ENCODE measurements at places on chromosomes 7 and 10.

DNA sequence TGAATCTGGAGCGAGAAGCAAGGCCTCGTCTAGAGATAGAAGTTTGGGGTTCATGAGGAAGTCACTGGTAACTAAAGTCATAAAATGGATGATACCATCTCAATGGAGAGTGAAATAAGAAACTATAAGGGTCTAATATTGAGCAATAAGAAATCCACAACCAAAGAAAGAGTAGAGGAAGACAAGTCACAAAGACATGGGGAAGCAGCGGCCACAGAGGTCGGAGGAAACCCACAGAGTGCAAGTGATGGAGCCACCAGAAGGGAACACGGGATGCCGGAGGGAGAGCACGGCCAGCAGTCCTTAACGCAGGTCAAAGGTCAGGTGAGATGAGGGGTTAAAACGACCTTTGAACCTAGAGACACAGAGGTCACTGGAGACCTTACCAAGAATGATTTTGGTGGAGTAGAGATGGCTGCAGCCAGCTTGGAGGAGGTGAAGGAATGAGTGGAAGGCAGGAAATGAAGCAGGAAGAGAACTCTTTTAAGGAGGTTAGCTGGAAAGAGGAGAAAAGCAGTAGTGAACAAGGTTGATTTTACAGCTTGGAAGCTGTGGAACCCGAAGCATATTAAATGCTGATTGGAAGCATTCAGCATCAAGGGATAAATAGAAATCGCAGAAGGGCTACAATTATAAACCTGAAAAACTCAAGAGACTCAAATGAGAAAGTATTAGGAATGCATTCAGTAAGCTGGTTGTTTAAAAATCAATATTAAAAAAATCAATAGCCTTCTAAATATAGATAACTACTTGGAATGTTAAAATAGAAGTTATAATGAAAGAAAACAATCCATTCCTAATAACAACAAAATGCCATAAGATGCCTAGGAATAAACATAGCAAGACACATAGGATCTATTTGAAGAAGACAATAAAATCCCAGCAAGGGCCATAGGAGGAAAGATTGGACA lies 93.7 kb downstream of the SVOPL start:
- no peak for DNase-seq

DNA sequence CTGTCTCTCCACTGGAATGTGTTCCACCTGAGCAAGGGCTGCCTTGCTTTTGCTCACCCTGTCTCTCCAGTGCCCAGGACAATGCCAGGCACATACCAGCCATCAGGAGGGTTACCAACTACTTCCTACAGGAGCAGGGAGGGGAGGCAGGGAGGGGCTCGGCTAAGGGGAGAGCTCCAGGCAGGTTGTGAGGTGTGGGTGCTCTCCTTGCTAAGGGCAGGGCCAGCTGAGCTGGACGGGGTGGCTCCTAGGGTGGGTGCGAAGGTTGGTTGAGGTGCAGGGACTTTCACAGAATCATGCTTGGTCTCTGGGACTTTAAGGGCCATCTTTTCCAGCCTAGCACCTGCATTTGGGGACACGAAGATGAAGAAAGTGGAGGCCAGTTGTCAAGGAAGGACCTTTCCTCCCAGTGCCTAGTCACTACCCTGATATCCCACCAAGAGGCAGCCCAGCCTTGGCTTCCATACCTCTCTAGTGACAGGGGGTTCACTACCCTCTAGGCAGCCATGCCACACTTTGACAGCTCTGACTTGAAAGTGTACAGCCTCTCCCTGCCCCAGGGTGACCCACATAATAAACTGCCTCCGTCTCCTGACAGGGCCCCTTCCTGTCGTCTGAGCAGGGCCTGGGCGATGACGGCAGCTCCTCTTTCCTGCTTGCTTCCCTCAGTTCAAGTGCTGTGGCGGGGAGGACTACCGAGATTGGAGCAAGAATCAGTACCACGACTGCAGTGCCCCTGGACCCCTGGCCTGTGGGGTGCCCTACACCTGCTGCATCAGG lies 46.5 kb downstream of the TSPAN15 start:
- no peak for DNase-seq

DNA sequence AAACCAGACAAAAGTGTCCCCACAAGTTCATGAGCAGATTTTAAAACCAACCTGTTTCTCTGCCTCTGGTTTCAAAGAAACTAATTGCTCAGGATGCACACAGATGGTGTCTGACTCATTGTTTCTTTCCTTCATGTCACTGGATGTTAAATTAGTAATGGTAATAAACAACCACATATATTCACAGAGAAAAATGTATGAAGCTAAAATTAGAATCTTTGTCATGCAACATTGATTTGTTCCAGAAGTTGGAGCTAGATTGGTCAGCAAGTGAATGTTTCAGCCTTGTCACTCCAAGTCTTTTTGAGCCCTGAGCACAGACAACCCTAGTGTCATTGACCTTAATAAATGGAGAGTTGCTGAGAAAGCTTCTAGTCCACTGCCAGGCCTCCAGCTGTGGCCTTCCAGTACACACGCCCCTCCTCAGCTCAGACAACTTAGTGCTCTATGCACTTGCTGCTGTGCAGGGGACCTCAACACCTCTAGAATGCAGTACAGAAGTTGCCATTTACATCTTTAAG lies 175.9 kb downstream of the CCDC71L start:
- DNase-seq: no peak

GRCh38 chr7:28955718-28956607 lies 2.2 kb downstream of the TRIL start:
- no peak for DNase-seq

DNA sequence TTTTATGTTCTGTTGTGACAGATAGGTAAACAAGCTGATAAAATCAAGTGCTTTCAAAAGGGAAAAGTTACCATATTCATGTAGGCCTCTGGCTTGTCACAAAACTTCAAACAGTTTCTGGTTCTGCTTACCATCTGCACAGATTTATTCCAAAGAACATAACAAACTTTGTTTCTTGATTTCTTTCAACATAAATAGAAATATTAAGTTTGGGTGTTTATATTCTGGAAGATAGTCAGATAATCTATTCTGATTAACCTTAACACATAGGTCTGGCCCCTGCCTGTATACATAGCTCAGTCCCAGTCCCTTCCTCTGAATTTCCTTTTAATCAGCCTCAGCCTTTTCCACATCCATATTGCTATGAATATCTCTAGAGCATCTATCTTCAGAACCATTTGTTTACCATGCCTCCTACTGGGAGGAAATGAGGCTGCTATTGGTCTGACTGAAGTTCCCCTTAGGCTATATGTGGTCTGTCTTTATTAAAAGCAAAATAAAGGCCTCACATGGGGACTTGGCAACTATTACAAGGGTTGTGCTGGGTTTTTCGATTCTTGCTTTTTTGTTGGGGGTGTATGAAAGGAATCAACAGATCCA lies 319.0 kb downstream of the HPSE2 start:
- DNase-seq: no peak

GRCh38 chr7:84122582-84123360 lies 71.8 kb downstream of the SEMA3A start:
- no peak for DNase-seq

DNA sequence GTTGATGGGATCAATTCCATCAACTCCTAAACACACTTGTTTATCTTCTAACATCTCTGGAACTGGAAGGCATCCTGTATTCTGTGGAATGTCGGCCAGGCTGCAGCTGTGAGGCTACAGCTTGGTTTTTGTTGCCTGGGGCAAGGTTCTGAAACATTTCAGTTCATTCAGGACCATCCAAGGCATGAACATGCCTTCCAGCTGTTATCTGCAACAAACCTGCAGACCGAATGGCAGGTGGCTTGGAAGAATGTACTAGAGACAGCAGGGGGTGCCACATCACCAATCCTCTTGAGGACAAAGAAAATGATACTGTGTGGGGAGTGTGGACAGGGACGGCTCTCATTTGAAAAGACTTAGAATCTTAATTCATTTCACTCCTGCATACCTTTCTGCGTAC lies 12.4 kb downstream of the PAPOLB start:
- no peak for DNase-seq

GRCh38 chr10:132808383-132809231 lies 22.7 kb upstream of the NKX6-2 start:
- DNase-seq: no peak

DNA sequence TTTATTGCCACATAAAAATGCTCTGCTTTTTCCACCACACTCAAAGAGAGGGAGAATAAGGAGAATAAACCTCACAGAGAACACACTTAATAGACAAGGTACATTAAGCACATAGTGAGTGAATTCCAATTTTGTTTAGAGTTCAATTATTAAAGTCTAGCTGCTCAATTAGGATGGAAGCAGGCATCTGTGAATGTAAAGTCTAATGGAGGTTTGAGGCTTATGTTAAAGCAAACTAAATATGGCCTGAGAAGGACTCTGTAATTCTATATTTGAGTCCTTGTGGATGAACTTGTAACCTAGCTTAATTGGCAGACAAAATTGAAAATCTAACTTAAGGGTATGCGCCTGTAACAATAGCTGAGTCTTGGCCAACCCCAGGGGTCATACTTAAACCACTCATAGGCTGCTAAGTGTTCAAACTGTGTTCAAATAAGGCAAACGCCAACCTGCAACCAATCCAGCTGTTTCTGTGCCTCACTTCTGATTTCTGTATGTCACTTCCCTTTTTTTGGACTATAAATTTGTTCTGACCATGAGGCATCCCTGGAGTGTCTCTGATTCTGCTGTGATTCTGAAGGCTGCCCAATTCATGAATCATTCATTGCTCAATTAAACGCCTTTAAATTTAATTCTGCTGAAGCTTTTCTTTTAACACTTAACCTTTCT lies 31.3 kb upstream of the NME8 start:
- no peak for DNase-seq

DNA sequence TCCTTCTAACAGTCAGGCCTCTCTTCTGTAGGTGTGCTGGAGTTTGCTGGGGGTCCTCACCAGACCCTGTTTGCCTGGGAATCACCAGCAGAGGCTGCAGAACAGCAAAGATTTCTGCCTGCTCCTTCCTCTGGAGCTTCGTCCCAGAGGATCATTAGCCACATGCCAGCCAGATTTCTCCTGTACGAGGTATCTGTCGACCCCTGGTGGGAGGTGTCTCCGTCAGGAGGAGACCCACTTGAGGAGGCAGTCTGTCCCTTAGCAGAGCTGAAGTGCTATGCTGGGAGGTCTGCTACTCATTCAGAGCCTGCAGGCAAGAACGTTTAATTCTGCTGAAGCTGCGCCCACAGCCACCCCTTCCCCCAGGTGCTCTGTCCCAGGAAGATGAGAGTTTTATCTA lies 611.1 kb upstream of the COBL start:
- no peak for DNase-seq

DNA sequence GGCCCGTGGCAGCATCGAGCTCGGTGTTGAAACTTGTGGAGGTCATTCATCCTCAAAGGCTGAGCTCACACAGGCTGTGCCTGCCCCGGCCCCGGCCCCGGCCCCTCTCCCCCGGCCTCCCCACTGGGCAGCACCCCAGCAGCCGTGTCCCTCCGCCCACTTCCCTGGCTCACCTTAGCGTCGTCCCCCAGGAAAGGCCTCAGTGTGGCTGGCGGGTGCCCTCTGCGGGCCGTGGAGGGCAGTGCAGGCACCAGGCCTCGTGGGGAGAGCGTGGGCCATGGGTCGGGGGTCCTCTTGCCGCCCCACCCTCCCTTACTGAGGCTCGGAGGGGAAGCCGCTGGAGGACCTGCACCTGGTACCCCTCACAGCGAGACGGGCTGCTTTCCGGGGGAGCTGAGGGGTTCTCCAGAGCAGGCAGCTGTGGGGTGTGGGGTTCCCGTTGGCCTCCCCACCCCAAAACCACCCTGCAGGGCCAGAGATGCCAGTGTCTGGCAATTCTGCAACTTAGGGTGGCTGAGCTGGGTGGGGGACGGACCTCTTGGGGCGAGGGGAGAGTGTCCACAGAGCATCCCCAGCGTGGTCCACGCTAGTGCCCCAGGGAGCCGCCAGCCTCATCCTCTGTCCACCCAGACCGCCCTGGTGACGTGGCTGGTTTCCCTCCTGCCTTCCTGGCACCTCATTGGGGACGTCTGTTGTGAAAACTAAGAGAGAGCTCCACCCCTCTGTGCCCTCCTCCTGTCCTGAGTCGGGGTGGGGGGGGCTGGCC lies 44.2 kb upstream of the DPYSL4 start:
- peak; percentile 5 for DNase-seq

- no peak for DNase-seq
Measured at GRCh38 chr7:36285276-36285675, 104.4 kb upstream of the ANLN start.

DNA sequence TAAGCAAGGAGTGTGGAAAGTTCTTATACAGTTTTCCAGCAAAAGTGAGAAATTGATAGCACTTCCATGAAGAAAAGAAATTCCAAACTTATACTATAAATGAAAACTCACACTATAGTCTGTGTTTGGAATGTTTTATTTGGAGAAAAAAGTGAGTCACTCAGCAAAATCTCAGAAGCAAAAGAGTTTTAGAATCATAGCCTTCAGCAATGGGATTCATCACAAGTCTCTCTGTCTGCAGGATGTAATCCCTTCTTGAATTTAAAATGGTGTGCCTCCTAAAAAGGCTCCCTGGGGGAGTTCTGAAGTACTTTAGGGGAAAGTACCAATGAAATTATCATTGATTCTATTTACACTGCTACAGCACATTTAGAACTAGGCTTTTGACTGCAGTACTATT lies 756.4 kb downstream of the XPNPEP1 start:
- no peak for DNase-seq

GRCh38 chr10:79098596-79099015 lies 29.8 kb downstream of the ZMIZ1 start:
- no peak for DNase-seq

- no peak for DNase-seq
Measured at GRCh38 chr7:5687936-5688630, 93.4 kb downstream of the RNF216 start.

DNA sequence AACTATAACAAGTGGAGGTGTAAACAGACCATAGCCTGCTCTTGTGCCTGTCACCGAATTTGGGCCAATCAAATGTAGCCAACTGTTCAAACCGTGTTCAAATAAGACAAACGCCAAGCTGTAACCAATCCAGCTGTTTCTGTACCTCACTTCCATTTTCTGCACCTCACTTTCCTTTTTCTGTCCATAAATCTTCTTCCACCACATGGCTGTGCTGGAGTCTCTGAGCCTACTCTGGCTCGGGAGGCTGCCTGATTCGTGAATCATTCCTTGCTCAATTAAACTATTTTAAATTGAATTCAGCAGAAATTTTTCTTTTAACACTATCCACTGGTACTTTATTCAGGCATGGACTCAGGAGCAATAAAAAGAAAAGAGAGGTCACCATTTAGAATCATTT lies 29.9 kb upstream of the COL1A2 start:
- no peak for DNase-seq

GRCh38 chr10:121338206-121338980 lies 259.9 kb downstream of the FGFR2 start:
- no peak for DNase-seq

DNA sequence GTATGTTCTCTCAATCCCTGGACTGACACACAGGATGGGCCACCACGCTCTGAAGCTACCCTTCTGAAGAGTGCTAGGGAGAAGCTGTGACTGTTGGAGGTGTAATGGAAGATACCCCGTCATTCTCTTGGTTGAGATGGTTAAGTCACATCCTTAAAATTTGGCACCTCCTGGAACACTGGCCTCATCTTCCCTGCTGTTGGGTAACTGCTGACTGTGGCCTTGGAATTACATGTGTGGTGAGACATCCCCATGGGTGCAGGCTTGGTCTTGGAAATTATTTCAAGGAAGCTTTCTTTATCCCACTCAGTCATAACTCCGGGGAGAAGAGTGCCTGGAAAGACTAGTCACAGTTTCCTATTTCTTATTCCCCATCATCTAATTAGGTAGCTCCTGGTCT lies 62.0 kb downstream of the LRMDA start:
- no peak for DNase-seq
